ENCODE measurements at places on chromosomes 12 and 14.

DNA sequence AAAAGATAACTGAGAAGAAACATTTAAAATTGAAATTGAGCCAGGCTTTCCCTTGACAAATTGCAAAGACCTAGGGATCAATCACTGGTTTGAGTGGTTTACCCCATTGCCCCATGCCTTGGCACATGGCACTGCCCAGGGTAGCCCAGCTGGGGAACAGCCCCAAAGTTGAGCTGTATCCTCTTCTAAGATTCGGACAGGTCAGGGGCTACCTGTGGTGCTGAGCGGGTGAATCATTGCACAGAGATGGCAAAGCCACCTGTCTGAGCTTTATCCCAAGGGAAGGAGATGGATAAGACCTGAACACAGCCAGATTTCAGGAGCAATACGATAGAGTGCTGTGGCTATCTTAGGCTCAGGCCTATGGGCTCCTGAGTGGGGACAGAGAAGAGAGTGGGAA lies 7.0 kb downstream of the IFI27L2 start:
- no peak for DNase-seq

DNA sequence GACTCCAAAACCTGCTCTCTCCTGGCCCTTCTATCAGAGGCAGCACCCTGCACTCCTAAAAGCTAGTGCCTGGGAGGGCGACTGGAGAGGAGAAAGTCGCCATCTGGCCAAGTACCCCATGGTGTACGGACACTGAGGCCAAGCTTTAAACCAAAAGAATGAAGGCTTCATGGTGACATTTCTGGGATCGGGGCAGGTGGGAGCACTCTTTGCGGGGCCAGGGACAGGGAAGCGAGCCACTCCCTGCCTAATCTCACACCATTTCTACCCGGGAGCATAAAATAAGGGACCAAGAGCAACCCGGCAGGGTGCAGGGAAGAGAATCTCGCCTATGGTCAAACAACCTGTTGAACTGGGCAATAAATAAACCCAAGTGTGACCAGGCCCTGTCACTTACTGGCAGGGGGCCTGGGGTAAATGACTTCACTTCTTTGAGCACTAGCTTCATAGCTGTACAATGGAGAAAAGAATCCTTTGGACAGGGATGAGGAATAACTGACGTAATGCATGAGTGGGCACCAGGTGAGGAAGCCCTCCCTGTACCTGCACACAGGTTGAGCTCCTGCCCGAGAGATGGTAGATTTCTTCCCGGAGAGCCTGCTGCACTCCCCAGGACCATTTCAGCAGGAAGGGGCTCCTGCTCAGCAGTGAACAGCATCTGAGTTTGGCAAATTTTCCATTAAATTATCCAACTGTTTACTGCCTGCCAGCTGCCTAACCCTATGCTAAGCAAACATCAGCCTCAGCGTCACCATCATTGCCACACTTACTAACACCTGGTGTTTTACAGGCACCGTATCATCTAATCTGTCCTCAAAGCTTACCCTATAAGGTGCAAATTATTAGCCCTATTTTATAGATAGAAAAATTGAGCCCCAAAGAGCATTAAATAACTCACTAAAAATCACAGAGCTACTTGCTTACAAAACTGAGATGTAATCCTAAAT lies 2.0 kb downstream of the SERPINA1 start:
- no peak for DNase-seq

DNA sequence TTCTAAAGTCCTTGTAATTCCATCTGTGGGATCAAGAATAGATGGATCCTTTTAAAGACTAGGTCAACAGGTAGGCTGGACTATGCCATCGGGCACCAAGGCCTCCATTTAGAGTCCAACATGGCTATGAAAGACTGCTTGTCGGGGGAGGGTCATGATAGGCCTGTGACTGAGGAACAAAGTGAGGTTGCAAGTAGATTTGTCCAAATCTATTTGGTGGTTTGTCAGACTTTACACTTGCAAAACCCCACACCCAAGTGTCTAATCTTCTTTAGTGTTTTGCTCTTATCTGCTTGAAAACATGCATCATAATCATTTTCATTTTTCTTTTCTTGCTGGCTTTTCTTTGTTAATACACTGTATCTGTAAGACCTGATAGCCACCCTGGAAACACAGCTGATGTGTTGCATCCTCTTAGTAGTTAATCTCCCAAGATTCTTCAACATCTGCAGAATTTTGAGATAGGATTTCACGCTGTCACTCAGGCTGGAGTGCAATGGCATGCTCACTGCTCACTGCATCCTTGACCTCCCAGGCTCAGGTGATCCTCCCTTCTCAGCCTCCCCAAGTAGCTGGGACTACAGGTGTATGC lies 50.3 kb downstream of the TDP1 start:
- DNase-seq: no peak

- no peak for DNase-seq
These were observed 26.2 kb downstream of the PLXNC1 start for GRCh38 chr12:94174576-94174975.

DNA sequence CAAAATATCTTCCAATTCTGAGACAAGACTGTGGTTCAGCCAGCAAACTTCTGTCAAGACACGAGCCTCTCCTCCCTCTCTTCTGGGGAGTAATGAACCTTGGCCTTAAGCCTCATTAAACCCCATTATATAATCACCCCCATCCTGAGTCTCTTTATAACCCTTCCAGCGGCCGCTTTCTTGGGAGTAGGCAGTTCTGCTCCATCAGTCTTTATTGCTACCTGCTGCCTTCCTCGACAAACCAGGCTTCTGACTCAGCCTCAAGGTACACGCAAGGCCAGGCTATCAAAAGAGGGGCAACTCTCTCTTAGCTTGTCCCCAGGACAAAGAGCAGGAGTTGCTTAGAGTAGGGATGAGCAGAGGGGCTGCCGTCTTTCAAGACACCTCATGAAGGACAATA lies 300.8 kb upstream of the NOS1 start:
- no peak for DNase-seq

DNA sequence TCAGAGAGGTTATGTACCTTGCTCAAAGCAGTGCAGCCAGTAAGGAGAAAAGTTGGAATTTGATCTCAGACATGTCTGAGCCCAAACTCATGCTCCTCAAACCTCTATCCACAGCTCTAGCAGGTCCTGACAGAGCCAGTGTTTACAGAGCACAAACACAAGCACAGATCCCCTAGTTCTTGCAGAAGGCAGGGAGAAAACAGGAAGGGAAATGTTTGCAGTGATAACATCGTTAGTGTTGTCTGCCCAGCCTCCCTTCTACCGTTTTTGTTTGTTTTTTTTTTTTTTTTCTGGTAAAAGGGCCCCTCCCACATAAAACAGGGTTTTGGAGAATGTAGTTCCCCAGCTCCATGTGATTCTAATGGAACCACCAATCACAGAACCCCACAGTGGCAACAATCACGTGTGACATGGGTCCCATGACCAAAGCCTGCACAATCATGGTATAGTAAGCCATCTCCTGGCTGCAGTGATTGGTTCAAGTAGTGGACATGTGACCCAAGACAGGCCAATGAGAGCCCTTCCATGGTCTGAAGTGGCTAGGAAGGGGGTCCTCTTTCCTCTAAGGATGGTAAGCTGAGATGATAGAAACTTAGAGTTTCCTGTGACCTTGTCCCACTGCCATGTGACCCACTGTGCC lies 513.4 kb downstream of the MED13L start:
- no peak for DNase-seq

- no peak for DNase-seq
These were observed 13.0 kb downstream of the CDKL1 start for GRCh38 chr14:50383618-50384225.

DNA sequence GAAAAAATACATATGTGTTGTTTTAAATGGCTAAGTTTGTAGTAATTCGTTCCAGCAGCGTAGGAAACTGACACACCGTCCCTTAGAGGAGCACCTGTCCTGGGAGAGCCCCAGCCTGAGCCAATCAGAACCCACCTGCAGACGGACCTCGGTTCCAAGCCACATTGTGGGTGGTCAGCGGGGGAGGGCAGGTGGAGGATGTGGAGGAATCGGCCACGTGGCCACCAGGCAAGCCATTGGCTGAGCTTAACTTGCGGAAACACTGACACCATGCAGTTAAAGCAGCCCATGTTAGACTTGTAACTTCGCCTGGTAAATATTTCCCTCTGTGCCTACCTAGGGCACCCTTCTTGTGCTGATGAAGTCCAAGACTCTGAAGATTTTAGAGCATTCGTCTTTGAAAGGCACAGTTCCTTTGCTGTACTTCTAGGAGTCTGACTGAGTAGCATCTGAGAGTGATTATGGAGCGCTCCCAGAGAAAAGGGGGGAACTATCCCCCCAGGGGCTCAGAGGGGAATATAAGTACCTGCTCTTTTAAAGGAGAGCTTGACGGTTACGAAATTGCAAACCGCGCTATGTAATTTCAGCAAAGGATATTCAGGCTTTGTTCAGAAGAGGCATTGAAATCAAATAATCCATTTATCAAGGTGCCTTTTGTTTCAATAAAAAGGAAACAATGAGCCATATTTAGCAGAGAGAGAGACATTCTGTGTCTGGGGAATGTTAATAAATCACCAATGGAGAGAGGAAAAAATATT lies 135.7 kb downstream of the TMEM132C start:
- DNase-seq: no peak

DNA sequence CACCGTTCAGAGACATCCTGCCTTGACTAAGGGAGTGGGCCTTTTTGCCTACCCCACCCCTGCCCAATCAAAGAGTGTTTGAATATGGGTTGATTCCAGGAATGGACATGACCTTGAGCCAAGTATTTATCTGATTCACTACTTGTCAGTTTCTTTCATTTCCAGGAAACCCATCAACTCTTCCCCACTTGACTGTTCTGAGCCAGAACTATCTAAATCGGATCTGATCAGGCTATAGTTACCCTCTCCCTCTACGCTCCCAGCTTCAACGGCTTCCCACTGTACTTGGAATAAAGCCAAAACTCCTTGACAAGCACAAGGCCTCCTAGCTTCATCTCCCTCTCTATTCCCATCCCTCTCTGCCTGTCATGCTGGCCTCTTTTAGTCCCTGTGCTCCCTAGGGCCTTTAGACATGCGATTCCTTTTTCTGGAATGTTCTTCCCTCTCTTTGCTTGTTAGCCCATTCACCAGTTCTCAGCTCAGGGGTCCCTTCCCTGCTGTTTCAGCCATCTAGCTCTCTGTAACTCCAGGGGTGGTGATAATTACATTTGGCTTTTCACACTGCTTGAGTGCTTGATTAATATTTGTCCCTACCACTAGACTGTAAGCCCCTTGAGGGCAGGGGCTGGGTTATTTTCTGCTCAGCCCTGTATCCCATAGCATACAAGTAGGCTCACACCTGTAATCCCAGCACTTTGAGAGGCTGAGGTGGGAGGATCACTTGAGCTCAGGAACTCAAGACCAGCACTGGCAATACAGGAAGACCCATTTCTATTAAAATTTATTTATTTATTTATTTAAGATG lies 5.5 kb upstream of the ITPK1 start:
- no peak for DNase-seq

GRCh38 chr14:68439676-68440075 lies 353.2 kb downstream of the ZFP36L1 start:
- DNase-seq: no peak

GRCh38 chr14:32494609-32495434 lies 165.7 kb downstream of the AKAP6 start:
- DNase-seq: no peak

DNA sequence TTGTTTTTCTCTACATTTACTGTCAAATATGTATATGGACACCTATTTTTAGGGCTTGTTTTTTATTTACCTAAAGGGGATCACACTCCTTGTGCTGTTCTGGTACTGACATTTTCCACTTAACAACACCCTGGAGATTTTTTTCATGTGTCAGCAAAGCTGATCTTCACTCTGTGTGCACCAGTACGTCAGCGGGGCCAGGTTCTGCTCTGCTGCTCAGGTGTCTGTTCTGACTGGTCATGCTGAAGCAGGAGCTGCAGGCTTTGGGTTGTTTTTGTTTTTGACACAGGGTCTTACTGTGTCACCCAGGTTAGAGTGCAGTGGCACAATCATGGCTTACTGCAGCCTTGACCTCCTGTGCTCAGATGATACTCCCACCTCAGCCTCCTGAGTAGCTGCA lies 81.9 kb upstream of the CCND2 start:
- no peak for DNase-seq

- no peak for DNase-seq
These were observed 138.5 kb downstream of the CCER1 start for GRCh38 chr12:90816353-90817089.

GRCh38 chr14:90815822-90816662 lies at the start of gene TTC7B:
Gene TTC7B, minus strand, starts transcription at chr14:90816430. Its CDS starts 135 bp downstream, at chr14:90816295.
- peak; percentile 57 for DNase-seq

DNA sequence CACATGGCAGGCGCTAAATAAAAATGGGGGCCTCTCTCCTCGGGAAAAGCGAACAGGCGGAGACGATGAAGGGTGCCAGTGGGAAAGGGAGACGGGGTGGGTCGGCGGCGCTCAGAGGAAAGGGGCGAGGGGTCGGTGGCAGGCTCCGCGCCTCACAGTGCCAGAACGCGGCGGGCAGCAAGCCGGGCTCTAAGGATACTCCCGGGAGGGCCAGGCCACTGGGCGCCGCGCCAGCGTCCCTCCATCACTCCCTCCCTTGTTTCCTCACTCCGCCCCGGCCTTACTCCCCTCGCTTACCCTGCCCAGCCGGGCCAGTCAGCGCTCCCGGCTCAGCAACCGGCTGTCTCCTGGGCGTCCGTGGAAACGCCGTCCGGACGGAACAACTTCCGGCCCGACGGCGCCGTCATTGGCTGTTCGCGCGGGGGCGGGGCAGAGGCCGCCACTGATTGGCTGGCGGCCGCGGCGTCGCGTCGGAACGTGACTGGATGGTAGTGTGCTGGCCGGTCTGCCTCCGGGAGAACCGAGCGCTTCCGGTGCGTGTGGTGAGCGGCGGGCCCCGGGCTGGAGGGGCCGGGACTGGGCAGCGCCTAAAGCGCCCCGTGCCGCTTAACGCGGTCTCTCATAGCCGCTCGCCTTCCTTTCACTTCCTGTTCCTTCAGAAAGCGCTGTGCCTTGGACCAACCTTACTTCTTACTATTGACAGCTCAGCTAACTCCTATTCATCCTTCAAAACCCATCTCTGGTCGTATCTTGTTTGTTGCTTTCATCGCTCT lies 53.0 kb downstream of the SLC25A47 start:
- DNase-seq: peak; percentile 95

DNA sequence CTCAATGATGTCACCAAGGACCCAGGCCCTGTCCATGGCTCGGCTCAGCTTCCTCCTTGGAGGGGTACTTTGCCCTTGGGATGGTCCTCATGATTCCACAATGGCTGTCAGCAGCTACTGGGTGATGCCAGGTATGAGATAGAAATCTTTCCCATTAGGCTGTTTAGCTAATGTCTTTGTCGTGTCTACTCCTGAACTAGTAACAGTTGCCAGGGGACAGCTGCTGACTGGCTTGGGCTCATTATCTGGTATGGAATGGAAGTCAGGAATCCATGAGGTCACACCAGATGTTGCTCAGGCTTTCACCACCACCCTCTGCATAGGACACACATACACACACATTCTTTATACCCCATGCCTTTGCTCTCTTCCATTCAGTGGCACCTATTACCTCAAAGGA lies 9.2 kb downstream of the PRPH start:
- no peak for DNase-seq

GRCh38 chr12:101021442-101021841 lies 188.6 kb downstream of the SLC5A8 start:
- no peak for DNase-seq

- peak; percentile 32 for DNase-seq
These were observed 44.0 kb downstream of the RBMS2 start for GRCh38 chr12:56565510-56566101.
